Esophagus squamous epithelium (tissue), 5 donors: ENCODE measurements at places on chromosomes 1 and 21.

- no peak for DNase-seq
These were observed 29.0 kb downstream of the STUM start for GRCh38 chr1:226577401-226578180.

GRCh38 chr1:214518361-214518760 lies 33.0 kb downstream of the PTPN14 start:
- no peak for DNase-seq

DNA sequence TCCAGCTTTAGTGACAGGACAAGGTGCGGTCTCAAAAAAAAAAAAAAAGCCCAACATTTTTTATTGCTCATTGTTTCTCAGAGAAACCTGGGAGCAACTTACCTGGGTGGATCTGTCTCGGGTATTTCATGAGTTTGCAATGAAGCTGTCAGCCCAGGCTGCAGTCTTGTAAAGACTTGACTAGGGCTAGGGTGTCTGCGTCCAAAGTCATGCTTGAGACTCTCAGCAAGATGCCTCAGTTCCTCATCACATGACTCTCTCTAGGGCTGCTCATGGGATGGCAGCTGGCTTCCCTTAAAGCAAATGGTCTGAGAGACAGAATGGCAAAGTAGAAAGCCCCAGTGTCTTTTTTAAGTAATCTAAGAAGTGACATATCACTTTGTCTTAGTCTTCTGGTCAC lies 8.1 kb downstream of the GABPA start:
- DNase-seq: no peak

DNA sequence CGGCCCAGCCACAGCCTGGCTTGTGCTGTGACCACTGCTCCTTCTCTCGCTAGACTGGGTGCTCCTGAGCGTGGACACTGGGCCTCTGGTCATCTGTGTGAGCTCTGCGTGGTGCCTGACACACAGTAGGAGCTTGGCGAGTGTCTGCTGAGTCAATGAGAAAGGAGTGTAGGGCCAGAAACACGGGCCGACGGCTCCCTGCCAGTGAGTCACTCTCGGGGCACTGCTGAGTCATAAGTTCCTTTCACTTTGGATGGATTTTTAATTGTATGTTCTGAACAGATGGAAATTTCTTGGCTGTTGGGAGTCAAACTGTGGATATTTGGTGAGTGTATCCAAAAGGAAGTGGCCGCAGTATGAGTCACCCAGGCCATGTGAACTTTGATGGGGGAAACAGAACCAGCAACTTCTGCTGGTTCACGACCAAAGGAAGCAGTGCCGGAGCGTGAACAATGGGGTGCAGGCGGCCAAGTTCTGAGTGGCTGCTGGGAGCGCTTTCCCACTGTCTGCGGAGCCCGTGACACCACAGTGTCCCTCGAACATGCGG lies 41.0 kb upstream of the COL18A1 start:
- DNase-seq: no peak

DNA sequence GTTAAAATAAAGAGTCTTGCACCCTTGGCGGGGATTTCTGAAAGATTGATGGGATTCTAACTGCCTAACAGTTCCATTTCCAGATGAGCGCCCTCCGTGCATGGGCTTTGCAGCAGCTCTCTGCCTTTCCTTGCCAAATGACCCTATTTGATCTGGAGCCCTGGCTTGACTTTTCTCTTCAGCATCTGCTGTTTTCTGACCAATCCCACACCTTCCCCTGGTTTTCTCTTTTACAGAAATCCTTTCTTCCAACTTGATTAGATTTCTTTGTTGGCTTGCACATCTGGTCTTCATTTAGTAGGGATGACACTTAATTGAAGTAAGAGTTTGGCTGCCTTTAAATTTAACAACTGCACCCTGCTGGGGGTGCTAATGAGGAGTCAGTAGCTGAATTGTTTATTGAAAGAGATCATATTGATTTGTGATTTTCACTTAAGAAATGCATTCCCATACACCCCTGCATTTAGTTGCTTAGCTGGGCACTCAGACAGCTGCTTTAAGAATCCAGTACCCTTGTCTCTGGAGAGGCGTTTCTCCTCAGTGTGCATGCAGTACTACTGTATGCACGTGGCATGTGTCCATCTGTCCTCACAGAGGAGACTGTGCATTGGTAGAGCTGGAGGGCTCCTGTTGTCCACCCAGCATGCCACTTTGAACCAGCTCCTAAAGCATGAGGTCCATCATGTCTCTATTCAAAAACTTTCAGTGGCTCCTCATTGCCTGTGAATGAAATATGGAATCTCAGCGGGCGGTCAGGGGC lies 99.7 kb downstream of the NOS1AP start:
- no peak for DNase-seq
